HepG2 (cell line): ENCODE measurements at places on chromosomes 11 and 22. TPM values are rescaled to one million over a fixed set of nuclear protein-coding genes. Genes with fewer than 3 reads are reported as not detected.
A peak's percentile ranks its signal among the peaks of the same experiment; 100 is the strongest.

GRCh38 chr11:576811-577610, 741 bp downstream of the PHRF1 start:
- DNase-seq: no peak

The SPTBN2 gene
- 1.2 and 4.0 TPM in 2 replicates for total RNA-seq

The BLID gene
- not detected in 2 replicates for total RNA-seq

- DNase-seq: peak; percentile 31
Measured at GRCh38 chr22:40525250-40525884, 111.2 kb downstream of the MRTFA start.

DNA sequence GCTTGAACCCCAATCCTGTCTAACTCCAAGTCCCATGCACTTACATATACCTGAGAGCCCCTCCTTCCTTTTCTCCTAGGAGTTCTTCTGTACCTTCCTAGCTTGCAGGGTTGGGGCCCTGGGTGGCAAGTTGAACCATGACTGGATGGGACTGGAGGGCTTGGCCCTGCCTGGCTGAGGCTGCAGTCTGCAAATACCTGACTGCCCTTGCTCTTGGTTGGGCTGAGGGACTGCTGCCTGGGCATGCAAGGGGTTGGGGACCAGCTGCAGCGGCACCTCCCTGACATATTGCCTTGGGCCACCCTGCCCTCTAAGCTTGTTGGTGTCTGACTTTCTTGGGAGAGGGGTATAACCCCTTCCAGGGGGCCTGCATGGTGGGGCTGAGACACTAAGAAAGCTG, 9.8 kb upstream of the SLC39A13 start:
- DNase-seq: no peak

- DNase-seq: no peak
Measured at GRCh38 chr22:35863432-35863831, 145.8 kb downstream of the APOL5 start.

DNA sequence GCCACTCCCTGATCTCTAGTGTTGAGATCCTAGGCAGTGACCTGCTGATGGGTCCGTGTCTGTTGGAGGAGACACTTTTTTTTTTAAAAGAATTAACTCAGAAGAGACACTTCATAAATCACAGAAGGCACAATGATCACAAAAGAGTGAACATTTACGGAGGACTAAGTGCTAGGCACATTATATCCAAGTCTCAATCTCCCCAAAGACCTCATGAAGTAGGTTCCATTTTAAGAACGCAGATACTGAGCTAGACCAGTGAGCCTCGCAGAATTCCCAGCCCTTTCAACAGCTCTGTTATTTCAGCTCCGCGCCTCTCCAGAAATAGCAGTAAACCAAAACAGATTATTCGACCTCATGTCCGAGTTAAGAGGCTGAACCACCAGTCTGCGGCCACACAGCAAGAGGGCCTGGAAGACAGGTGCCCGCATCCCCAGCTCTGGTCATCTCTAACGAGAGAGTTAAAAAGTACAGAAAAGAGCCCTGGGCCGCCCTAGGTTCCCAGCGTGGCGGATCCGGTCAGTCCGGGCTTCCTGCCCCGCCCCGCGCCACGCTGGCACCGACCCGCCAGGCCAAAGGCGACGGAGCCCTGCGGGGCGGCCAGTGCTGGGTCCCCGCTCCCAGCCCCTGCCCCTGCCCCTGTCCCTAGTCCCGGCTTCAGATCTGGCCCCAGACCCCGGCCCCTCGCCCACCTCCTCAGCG, 612 bp downstream of the XBP1 start:
- DNase-seq: no peak

DNA sequence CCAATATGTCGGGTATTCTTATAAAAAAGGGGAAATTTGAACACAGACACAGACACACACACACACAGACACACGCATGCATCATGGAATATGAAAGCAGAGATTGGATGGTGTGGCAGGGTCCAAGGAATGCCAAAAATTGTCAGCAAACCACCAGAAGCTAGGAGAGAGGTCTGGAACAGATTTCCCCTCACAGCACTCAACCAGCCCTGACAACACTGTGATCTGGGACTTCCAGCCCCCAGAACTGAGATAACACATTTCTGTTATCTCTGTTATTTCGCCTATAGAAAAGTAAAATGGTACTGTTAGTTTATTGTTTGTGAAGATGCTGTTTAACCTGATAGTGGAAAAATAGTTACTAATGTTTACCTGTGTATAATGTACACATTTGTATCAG, 145.4 kb upstream of the ZBED5 start:
- DNase-seq: no peak

DNA sequence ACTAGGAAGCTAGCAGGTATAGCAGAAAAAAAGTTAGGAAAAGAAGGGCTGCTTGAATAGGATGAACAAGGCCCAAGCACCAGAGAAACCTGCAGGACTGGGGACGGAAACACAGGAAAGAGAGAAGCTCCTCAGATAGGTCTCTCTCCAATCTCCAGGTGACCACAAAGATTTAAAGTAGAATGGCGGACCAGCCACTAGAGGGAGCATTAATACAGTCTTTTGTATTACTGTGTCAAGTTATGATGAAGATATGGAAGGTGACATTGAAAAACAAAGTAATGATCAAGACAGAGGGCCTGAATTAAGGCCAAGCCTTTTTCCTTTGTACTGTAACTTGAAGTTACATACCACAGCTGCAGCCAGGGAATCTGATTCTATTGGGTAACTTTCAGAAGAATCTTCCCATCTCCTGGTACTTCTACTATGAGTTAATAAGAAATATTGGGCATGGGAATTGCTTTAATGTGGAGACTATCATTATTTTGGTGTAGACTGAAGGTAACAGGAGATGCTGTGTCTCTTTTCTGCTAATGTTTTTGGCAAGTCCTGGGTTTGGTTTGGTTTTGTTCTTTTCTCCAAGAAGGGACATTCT, 33.8 kb downstream of the OR2AG2 start:
- DNase-seq: peak; percentile 41

DNA sequence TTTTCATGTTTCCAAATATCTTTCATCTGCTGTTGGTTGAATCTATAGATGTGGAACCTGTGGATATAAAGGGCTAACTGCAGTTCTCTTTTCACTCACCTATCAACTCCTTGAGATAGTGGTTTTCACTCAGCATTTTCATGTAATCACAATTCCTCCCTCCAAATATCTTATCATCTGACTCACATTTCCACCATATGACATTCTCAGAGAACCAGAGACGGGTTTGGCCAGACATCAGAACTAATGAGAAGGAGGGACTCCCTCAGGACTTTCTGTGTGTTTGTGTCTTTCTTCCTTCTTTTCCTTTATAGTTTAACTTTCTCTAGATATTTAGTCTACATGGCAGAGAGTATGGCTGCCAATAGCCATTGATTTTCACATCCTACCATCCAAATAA, 134.8 kb upstream of the DDI1 start:
- no peak for DNase-seq

DNA sequence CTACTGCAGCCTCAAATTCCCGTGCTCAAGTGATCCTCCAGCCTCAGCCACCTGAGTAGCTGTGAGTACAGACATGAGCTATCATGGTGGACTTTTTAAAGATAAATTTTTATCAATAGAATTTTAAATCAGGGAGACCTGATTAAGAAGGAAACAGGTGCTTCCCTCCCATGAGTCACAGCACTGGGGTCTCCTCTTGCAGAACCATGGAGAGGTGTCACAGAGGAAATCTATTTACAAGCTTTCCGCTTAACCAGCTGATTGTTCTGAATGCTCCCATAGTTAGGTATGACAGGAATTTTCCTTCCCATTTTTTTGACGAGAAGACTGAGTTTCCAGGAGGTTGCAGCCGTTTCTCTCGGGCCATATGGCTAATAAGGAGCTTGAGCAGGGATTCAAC, 516.1 kb downstream of the MIAT start:
- DNase-seq: no peak

The LIPT2 gene
- 3.0 and 5.6 TPM in 2 replicates for total RNA-seq

DNA sequence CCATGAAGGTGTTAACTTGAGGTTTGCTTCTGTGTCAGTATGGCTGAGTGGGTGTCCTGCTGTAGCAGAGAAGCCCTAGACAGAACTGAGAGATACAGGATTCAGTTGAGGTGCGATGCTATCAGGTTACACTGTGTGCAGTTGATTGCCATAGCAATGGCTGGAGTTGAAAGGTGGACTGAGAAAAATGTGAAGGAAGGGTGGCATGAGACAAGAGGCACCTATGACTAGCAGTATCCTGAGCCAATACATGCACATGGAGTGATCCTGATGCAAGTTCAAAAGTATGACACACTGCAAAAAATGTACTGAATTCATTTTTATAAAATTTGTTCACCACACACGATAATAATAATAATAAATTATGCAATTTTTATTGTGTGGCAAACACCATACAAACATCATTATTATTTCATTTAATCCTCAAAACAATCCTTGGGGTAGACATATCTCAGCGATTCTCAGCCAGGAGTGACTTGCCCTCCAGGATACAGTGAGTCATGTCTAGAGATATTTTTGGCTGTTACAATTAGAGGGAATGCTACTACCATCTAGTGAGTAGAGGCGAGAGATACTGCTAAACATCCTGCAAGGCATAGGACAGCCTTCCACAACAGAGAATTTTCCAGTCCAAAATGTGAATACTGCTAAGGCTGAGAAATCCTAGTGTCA, 3.9 kb upstream of the PIWIL4 start:
- DNase-seq: no peak

GRCh38 chr11:72091292-72091691, 10.6 kb downstream of the LRRC51 start:
- DNase-seq: peak; percentile 68

DNA sequence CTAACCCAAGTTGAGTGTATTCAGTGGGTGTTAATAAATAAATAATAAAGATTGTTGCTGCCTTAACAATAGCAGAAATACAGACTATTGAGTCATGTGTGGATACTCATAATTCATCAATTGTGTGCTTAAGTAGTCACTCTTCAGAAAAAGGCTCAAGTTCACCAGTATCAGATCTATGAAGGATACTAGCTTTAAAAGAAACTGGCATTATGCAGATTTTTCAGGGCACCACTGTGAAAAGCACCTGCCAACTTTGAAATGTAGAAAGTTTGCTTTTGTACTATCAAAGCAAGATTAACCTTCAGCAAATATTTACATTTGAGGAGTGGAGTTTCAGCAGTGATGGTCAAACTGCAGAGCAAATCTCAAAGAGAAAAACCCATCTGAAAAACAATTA, 20.1 kb upstream of the SYTL2 start:
- no peak for DNase-seq
